Stimulated activated CD4-positive, alpha-beta T cell treated with anti-CD3 and anti-CD28 coated beads, Interleukin-4, amount 100 ng/mL, for 48 hours (primary cell): ENCODE measurements at places on chromosomes 5 and 9.

GRCh38 chr9:36787709-36788108, 215.0 kb downstream of the MELK start:
- DNase-seq = no peak

- DNase-seq = no peak
Observed at GRCh38 chr5:128220841-128221240, 137.3 kb downstream of the SLC12A2 start.

GRCh38 chr5:76592692-76593091, 30.5 kb downstream of the F2RL2 start:
- DNase-seq = no peak

- no peak for DNase-seq
Observed at GRCh38 chr5:132595624-132596023, 38.8 kb downstream of the RAD50 start.

DNA sequence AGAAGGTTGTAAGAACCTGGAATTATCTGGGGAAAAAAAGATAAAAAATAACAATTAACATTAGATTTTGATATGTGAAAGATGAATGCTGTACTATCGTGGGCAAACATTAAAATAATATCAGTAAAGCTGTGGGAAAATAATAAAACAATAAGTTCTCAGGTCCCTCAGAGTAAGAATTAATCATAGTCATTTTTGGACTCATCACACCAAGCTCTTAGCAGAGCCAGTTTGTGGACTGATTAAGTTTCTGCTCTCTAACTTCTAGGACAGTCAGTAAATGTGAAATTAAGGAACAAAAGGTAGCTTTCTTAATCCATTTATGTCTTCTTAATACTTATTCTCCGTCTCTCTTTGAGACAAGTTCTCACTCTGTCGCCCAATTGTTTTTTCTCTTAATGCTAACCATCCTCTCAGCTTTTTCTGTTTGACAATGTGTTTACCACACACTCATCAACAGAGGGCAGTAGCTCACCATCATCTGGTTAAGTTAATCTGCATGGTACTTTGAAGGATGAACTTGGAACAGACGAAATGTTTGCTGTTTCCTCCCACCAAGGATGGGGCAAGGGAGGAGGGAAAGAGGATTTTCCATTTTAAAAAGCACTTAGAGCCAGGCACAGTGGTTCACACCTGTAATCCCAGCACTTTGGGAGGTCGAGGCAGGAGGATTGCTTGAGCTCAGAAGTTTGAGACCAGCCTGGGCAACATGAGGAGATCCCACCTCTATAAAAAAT, 5.3 kb upstream of the ACO1 start:
- no peak for DNase-seq

GRCh38 chr5:63125392-63125791, 546.8 kb downstream of the LRRC70 start:
- no peak for DNase-seq

- DNase-seq = no peak
Observed at GRCh38 chr5:173016598-173017046, 33.1 kb downstream of the ATP6V0E1 start.

GRCh38 chr5:147303976-147304375, 69.2 kb downstream of the STK32A start:
- no peak for DNase-seq

DNA sequence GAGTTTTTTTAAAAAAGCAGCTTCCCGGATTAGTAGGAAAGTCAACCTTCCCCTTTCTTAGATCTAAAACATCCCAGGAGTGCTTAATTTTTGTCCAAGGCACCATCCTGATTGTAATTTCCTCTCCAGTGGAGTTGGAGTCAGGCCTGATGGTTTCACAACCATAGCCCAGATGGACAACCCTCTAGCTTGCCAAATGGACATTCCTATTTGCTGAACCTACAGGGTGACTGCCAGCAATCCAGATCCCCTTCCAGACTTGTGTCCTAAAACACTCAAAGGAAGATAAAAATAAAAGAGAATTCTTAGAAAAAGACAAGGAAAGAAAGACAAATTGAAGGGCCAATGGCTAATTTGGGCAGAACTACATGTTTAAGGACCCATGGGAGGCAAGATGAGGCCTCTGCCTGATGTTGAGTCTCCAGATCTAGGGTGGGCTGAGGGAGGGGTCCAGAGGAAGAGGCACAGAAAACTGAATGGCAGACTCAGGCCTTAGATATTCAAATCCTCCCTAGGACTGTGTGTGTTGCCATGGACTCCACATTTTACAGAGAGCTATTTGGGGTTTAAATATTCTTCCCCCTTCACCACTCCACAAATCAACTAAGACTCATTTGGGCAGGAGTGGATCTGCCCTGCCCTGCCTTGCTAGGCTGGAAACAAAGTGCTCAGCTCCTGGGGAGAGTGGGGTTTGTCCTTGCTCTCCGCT, 38.5 kb upstream of the SLC44A1 start:
- DNase-seq = no peak

DNA sequence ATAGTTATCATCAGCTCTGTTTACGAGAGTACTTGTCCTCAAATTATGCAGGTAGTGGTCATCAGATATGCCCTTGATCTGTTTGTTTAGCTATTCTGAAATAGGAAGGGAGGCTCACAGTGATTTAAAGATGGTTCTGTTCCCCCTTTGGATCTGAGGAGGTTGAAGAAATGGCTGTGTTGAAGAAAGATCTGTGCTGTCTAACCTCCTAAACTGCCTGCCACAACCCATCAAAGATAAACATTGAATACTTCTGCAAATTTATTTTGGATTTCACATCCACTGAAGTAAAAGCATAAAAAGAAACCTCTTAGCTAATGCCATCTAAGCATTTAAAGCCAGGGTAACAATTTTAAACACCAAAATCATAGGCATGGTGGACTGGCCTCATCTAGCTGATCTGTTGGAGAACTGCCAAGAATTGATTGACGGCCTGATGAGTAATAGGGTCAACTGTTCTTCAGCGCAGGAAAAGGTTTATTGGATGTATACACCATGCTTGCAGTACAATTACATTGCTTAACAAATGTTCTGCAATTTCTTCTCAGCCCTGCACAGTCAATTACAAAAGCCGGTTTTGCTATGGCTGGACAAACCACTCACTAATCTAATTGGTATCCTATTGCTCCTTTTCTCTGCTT, 97.6 kb downstream of the SEMA6A start:
- no peak for DNase-seq

- no peak for DNase-seq
Observed at GRCh38 chr9:127132921-127133647, 10.6 kb upstream of the ANGPTL2 start.

GRCh38 chr9:6055216-6055615, 39.8 kb upstream of the RANBP6 start:
- peak; percentile 7 for DNase-seq

GRCh38 chr5:54757541-54757940, 227.9 kb downstream of the ESM1 start:
- DNase-seq = no peak

DNA sequence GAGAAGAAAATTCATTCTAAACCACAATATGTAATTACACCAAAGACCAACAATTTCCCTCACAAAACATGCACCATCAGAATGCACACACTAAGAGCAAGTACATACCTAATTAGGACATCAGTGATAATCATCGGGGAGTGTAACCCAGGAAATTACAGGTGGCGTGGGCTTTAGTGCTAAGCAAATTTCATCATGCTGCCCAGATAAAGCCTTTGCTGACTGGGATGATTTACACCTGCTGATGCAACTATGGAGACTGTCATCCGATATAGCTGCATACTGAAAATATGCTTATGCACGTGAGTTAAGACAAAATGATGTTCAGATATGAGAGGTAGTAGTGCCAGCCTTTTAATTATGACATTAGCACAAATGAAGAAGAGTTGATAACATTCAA, 123.2 kb downstream of the DCP2 start:
- DNase-seq = no peak

DNA sequence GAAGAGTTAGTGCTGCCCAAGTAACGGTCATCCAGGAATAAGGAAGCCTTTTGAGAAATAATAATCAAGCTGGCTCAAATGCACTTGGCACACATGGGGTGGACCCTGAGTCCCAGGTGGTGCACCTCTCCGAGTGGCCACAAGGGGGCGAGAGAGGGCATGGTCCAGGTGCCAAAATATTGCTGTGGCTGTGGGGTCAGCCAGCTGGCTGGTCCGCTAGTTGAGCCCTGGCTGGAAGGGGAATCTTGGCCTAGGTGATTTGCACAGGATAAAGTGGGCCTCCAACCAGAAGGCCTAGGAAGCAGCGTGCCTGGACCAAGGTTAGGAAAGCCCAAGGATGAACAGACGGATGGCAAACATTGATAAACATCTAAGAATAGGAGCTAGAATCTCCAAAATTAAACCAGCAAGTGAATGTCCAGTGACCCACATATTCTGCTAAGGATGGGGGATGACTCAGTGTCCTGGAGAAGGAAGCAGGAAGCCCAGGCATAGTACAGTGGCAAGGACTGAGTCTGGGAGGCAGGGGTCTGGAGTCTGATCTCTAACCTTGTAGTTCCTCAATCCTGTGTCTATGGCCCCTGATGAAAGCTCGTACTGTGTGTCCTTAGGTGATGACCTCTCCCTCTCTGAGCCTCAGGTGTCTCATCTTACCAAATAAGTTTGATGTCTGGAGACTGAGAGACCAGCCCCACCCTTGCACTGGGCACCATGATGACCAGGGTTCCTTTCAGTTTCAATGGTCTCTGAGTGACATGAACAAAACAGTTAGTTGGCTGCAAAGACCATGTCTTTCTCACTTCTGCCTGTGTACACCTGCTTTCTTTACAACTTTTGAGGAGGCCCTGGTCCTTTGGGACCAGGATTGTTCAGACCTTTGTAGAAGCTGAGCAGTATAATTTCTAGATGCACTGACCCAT, 19.2 kb upstream of the SHB start:
- DNase-seq = peak; percentile 70

DNA sequence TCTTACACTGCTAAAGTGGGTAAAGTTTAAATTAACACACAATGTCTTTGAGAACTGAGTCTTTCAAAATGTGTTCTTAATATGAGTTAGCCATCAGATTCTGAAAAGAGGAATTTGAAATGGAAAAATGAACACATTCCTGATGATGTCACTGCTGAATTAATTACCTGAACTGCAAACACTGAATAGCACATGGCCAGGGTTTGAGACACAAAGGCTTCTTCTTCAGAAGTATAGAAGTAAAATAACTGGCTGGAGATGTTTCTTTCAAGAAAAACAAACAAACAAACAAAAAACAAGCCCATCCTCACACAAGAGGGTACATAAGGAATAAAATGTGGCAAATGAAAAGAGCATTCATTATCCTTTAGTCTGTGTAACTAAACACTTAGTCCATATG, 7.1 kb downstream of the GLIS3 start:
- DNase-seq = no peak

GRCh38 chr5:171152382-171152781, 156.7 kb upstream of the TLX3 start:
- no peak for DNase-seq

DNA sequence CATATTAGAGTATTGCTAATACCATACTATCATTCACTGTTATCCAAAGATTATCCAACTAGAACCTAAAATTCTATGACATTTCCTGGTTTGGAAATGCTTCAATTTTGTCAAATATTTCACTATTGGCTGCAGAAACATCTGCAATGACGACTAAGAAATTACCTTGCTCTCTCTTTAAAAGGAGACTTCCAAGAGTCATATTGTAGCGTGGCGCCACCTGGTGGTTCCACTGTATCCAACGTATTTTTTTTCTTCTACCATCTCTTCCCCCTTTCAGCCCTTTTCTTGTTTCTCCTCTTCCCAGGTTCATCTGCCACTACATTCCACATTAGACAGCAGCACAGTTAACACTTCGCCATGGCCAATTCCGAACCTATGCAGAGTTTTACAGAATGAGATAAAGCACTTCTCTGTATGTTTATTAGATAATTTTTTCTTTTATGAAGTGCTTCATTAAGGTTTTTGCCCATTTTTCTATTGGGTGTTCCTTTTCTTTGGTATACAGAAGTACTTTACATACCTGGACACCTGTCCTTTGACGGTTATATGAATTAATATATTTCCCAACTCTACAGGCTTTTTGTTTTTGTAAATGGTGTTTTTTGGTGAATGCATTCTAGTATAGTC, 153.5 kb downstream of the CDC42SE2 start:
- peak; percentile 77 for DNase-seq
